ENCODE measurements at places on chromosomes 6 and 20.

DNA sequence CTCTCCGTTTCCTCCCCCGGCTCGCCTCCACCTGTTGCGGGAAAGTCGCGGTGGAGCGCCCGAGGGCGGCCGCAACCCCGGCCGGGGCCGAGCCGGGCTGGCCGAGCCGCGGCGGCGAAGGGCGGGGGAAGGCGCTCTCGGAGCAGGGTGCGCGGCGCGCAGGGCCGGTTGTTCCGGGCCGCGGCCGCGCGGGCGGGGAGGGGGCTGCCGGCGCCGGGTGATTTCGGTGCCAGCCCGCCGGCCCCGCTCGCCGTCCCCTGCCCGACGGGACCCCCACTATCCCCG, 235 bp downstream of the MAP7 start:
- DNase-seq: no peak

DNA sequence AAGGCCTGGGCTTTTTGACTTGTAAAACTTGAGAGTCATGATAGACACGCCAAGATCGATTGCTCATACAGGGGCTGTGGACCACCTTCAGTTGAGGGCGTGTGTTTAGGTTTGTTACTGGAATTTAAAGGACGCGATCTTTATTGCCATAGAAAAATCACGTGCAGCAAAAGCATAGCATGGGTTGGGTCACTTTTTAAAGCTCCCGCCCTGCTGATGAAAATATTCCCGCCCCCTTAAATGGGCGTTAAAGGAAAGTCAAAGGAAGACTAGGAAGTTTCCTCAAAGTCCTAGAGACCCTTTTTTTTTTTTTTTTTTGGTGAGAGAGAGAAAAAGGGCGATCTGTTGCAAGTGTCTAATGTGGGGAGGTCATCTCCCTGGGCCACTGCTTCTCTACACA, 23.1 kb downstream of the TFAP2A start:
- DNase-seq: no peak

DNA sequence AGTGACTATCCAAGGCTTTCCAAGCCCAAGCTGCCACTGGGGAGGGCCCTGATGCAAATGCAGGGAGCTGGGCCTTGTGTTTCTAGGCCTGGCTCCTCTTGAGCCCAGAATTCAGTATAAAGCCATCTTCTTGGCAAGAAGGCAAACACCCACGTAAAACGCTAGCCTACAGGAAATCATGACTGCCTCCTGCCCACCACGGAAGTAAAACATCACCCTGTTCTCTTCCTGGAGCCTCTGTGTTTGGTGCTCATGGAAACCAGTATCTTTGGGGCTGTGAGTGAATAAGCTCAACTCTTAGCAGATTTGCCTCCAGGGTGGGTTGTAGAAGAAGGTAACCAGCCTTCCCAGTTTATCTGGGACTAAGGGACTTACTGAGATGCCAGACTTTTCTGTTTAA, 271.0 kb downstream of the ZNF217 start:
- DNase-seq: peak; percentile 3

DNA sequence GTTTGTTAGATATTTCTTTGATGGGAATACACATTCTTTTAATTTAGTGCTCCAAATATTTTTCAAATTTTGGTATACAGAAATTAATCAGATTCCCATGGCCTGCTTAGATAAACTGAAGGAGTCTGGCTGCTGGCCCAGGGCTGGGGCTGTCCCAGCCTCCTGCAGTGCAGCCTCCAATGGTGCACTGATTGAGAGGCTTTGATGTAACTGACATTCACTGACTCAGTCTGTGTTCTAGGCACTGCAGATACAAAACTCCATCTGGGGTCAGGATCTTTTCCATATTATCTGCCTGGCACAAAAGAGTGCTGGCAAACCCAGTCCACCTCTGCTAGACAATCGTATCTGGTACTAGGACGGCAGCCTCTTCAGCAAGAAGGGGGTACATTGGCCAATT, 64.8 kb downstream of the GRIK2 start:
- no peak for DNase-seq

DNA sequence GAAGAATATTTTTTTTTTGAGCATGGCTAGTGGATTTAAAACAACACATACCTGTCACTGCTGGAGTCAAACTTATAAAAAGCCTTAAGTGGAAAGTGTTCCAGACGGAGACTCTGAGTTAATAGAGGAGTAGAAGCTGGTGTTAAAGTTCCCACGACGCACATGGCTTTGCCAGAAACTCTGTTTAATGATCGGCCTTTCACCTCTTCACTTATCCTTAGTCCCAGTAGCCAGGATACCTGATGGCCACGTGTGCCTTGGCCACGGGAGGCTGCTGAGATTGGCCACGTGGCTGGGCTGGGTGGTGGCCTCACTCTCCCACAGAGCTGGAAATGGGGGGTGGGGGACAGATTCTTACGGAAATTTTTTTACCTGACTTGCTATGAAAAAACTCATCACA, 333.1 kb downstream of the ZFAND3 start:
- DNase-seq: no peak

DNA sequence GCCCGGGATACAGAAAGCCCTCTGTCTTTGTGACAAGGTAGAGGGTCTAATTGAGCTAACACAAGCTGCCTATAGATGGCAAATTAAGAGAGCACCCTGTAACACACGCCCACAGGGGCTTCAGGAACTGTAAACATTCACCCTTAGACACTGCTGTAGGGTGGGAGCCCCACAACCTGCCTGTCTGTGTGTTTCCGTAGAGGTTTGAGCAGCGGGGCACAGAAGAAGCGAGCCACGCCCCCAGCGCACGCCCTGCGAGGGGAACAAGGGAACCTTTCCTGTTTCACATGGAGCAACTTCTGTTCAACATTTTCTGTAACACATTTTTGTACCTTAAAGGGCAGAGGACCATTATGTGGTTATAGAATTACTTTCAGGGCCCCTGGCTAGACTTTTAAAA, 231.7 kb upstream of the EXOC2 start:
- DNase-seq: no peak

GRCh38 chr6:145319605-145320004, 415.7 kb downstream of the EPM2A start:
- DNase-seq: no peak

DNA sequence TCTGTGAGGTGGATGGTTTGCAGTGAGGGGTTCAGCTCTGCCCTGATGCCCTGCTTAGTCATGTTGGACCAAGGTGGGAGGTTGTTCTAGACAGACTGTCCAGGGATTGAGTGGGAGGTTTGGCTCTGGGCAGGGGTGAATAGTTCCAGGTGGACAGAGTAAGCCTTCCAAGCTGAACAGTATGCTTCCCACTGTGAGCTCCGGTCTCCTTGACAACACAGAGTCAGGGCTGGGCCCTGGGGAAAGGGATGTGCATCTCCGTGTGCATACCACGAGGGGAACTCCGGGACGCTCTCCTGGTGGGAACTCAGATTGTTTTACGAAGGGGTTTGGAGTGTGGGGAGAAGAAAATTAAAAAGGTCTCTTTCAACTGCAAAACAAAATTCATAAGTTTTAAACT, 174.7 kb downstream of the DHX35 start:
- no peak for DNase-seq

GRCh38 chr6:100232781-100233573, 231.7 kb downstream of the SIM1 start:
- DNase-seq: no peak

DNA sequence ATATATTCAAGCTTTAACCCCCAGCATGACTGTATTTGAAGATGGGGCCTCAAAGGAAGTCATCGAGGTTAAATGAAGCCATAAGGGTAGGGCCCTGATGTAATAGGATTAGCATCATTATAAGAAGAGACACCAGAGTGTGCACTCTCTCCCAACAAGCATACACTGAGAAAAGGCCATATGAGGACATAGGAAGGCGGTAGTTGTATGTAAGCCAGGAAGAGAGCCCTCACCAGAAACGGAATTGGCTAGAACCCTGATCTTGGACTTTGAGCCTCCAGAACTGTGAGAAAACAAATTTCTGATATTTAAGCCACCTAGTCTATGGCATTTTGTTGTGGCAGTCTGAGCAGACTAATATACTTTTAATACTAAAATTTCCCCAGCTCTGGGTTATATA, 150.1 kb upstream of the STXBP5 start:
- DNase-seq: no peak

DNA sequence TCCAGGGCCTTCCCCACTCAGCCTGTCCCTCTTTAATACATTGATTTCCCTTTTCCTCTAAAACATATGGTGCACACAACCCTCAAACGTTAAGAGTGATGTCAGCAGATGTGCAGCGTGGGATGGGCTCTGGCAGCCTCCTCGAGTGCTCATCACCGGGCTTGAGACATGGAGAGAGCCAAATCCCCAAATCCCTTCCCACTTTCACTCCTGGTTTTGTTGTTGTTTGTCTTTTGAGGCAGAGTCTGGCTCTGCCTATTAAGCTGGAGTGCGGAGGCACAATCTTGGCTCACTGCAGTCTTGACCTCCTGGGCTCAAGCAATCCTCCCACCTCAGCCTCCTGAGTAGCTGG, 5.8 kb upstream of the PLTP start:
- DNase-seq: no peak

DNA sequence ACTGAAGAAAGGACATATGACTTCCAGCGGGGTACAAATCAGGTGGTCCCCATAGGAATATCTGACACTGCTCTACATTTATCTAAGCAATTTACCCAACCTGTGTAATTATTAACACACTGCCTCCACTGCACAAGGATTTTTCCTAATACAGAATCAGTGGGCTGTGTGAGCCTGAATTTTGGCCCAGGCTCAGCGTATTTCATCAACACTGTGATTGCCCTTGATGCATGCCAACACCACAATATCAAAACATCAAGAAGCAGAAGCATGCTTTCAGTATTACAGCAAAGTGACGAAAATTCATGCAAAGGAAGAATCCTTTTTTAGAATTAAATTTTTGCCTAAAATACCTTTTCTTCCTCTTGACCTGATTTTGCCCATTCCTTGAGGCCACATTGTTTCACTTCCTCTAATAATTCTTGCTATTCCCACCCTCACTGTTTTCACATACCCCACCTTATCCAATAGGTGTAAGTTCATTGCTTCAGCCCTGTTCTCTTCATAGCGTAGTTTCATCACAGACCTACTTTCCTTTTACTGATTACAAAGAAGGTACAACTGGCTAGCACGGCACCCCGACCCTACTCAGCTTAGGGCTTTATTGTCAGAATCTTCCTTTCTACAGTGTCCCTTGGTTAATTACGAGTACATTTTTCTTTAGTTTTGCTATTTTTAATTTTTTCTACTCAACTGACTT, 83.7 kb upstream of the PTCHD4 start:
- no peak for DNase-seq

- no peak for DNase-seq
These were observed 29.5 kb upstream of the ARID1B start for GRCh38 chr6:156747715-156748114.

DNA sequence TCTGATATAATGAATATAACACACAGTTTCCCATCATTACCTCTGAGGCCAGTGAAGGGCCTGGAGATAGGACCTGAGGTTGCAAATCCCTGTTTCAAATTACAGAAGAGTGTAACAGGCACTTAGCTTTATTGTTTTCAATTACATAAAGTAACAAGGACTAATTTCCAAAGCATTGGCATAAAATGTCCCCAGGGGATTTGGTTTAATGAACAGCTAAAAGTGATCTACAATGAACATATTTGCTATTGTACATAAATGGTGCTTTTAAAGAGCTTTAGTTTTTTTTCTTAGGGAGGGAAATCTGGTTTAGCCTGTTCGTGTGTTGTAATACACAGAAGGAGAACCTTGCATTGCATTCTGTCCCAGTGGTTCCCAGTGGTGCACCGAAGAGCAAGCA, 54.4 kb downstream of the HMGN3 start:
- no peak for DNase-seq

GRCh38 chr20:8139899-8140298, 7.8 kb downstream of the PLCB1 start:
- DNase-seq: no peak

DNA sequence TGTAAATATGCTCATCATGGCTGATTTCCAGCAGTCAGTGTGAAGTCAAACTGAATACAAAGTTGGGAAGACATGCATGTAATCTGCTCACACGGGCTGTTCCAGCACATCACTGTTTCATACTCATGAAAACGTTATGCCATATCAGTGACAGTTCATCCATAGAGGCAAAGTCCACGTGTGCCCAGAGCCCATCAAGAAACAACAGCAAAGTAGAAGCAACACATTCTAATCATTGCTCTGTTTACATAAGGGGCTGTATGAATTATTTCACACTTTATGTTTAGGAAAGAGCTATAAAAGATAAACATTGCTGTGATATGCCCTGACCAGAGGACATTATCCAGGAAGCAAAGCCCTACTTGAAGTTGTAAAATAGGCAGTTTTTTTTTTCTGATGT, 157.0 kb upstream of the ENPP5 start:
- no peak for DNase-seq

DNA sequence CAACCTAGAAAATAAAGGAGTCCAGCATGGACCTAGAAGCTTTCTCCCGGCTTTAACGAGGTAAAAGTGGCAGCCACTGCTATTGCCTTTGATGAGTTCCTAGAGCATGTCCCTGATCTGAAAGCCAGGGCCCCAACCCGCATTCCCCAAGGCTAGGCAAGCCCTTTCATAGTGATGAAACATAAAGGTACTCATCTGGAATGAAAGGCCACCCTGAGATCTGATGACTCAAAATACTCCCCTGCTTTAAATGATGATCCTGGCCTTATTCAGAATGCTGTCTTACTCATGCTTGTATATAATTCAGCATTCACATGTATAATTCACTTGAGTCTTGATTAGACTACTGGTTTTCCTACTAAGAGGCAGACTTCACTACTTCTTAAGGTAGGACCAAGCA, 21.3 kb downstream of the TTPAL start:
- DNase-seq: peak; percentile 23

GRCh38 chr6:113017353-113017752, 670.2 kb downstream of the RFPL4B start:
- DNase-seq: no peak

DNA sequence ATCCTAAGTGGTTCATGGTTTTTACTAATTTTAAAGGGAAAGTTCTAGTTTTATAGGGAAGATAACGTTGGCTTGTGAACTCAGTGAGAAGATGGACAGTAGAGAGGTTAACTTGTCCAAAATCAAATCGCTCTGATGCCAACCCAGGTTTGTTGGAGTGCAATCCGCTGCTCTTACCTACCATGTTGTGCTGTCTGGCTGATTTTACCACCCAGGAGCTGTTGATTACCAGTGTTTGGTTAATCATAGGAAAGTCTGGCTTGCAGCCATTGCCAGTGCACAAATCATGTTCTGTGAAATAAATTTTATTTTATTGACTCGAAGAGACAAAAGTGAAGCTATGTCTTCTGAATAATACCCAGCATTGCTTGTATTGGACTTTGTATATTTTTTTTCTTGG, 92.4 kb downstream of the PLCB4 start:
- DNase-seq: no peak

GRCh38 chr6:10429638-10430427, 15.0 kb upstream of the TFAP2A start:
- DNase-seq: no peak

GRCh38 chr20:4247898-4248858, 232.8 kb upstream of the RNF24 start:
- no peak for DNase-seq

DNA sequence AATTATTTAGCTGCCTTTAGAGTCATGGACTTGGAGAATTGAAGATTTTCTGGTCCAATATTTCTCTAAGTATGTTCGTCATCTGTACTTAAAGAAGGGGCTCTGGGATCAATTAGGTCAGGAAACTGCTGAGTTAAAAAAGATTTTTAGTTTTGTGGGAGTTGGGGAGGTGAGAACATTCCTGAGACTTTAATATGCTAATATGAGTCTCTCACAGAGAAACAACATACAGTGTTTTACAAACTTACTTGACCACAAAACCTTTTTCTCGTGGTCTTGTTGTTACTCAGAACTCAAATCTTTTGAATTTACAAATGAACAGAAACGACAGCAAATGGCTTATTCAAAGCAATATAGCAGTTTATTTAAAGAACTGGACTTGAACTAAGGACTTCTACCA, 67.9 kb downstream of the LIN28B start:
- no peak for DNase-seq
